ENCODE measurements at places on chromosomes 5 and 9.
A peak's percentile ranks its signal among the peaks of the same experiment; 100 is the strongest.

GRCh38 chr5:26889815-26890214 lies 148.6 kb downstream of the CDH9 start:
- DNase-seq, result no peak

DNA sequence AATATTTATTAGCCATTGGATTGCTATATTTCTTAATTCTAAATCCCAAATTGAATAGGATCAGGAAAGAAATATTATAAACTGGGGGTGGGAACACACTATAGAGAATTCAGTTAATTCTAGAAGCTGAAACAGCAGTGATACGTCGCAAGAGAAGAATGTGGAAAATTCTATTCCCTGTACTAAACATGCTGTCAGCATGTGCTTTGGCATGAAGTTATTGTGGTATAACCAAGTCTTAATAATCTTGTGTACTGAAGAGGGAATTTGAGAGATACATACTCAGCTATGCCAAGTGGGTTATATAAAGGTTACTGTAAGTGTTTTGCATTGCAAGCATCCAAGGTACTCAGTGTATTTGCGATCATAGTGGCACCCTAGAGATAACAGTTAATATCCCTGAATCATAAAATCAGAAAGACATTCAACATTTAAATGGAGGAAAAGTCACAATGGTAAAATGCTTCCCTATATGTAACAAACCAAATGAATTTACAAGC lies 1492.9 kb upstream of the C9orf72 start:
- no peak for DNase-seq

- DNase-seq, result no peak
Observed at GRCh38 chr5:143064218-143064641, 294.1 kb downstream of the ARHGAP26 start.

- peak; percentile 85 for DNase-seq
Observed at GRCh38 chr9:122374885-122375420, 4.1 kb downstream of the PTGS1 start.

DNA sequence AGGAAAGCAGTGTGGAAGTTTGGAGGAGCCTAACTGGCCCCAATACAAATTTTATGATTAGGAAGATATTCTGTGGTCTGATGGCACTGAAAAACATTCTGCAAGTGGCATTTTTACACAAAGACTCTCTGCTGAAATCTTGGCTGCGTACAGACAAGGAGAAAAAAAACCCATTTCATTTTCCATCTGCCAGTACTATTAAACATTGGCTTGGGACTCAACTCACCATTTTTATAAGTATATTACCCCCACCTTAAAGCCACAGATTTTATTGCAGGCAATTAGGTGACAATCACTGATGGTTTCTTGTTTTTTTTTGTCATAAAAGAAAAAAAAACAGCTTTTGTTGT lies 206.9 kb downstream of the PTTG1 start:
- no peak for DNase-seq

GRCh38 chr5:28254846-28255245 lies 1216.5 kb upstream of the CDH9 start:
- no peak for DNase-seq

GRCh38 chr9:91503673-91504081 lies 80.0 kb upstream of the NFIL3 start:
- DNase-seq, result peak; percentile 59

- DNase-seq, result no peak
Observed at GRCh38 chr9:97372580-97372979, 39.3 kb upstream of the TDRD7 start.

GRCh38 chr5:130043834-130044233 lies 139.6 kb downstream of the CHSY3 start:
- DNase-seq, result no peak

DNA sequence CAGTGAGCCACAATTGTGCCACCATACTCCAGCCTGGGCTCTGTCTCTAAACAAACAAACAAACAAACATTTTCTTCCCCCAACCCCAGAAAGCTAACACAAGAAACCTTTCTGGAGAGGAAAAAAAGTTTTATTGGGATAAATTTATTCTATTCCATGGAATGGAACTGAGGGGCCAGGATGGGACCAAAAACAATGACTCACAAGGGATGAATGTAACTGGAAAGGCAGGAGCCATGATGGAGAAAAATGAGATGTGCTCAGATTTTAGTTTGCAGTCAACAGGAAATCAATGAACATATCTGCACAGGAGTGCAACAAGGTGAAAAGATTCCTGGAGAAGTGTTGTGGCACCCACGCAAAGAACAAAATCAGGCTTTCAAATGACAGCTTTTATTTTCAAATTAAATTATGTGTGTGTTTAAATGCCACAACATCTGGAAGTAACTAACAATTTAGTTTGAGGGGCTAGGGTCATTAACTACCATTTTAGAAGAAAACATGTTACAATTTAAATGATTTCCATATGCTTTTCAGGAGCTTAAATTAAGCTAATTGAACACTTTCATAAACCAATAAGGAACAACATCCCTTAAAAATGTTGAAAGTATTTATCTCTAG lies 208.6 kb downstream of the TSSK1B start:
- no peak for DNase-seq

All from hematopoietic multipotent progenitor cell treated with erythropoietin and hydrocortisone succinate and interleukin-3 and kit ligand, for 4 days (in vitro differentiated cells).